ENCODE measurements at places on chromosomes 7 and 10.

DNA sequence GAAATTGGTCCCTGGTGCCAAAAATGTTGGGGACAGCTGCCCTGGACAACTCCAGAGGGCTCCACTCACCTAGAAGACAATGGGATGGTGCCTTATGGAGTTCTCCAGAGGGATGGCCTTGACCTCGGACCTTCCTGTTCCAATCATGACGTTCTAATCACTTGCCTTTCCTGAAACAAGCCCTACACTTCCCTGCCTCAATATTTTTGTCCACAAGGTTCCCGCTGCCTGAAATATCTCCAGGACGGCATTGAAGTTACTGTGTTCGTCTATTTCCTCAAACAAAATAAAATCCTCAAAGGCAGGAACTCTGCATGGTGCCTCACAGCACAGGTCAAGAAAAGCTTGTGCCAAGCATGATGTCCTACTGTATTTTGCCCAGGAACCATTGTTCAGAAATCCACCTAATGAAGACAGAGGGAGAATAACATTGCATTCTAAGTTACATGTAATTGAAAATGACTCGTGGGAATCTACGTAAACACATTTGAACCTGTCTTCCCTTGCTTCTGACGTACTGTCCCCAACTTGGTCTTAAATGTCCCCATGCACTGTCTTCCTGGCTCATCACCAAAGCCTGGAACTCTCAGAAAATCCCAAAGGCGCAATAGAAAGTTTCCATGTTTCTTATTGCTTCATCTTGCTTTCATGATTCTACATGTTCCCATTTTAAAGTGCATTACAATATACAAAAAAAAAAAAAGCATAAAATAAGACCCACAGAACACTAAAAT lies 342.3 kb upstream of the NRP1 start:
- no peak for DNase-seq

- DNase-seq, result no peak
These were observed 405 bp upstream of the ENTPD1 start for GRCh38 chr10:95755511-95756004.

- DNase-seq, result no peak
These were observed 21.9 kb upstream of the GATAD1 start for GRCh38 chr7:92425311-92425947.

- no peak for DNase-seq
These were observed 251.1 kb upstream of the LRRN3 start for GRCh38 chr7:110839866-110840265.

- DNase-seq, result no peak
These were observed 40.3 kb upstream of the EFCAB10 start for GRCh38 chr7:105621617-105622016.

GRCh38 chr7:29609162-29610037 lies 45.8 kb downstream of the PRR15 start:
- DNase-seq, result no peak

DNA sequence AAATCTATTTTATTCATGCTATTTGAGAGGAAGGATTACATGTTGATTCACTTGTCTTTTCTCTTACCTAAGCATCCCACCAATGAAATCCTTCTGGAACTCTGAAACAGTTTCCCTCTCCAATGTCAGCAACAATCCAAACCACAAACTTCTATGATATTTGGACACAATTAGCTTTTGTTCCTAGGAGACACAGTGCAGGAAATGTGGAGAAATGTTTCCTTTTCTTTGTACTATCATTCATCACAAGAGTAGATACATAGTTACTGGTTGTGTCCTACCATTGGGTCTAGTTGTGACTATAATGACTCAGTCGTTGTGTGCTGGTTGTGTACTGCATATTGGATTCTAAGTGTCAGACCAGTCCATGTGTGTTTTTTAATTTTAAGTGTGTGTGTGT lies 156.8 kb upstream of the MAGI2 start:
- DNase-seq, result no peak

- no peak for DNase-seq
These were observed 393.8 kb upstream of the PRKCQ start for GRCh38 chr10:6973899-6974298.

- no peak for DNase-seq
These were observed 91.2 kb downstream of the FAM13C start for GRCh38 chr10:59271160-59271559.

DNA sequence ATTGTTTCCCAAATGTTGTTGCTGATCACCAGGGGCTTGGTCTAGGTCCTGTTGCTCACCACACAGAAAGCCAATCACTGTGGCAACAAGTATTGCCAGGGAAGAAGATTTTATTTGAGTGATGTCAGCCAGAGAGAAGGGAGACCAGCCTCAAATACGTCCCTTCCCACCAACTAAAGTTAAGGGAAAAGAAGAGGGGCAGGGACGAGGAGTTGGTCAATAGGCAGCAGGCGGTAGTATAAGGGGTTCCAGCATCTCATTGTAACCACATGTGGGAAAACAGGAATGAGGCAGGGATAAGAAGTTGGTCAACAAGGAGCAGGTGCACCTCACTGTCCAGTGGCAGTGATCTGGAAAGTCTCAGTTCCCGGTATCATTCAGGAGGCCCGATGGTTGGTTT lies 138.9 kb upstream of the KCNMA1 start:
- DNase-seq, result no peak

DNA sequence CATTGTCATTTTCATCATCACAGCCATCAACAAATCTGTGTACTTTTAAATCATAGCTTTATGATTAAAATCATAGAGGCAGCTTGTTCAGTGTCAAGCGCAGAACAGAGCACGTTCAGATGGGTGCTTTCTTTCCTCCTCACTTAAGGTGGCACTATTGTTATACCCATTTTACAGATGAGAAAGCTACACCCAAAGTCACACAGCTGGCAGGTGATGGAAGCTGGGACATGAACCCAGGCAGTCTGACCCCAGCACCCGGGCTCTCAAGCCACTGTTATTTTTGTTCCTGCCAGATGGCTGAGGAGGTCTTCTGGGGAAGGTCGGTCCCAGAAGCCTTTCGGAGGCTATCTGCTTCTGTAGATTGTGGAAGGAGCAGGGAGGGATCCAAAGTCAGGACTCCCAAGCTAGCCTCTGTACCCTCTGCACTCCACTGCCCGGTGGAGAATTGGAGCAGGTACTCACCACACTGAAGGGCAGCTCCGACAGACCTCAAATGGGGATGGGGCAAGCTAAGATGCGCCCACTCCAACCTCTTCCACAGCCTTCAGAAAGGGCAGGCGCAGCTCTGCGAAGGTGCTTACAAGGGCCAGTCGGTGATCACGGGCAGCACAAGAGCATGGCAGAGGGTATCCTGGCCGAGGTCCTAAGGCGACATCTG lies 610 bp downstream of the AVPI1 start:
- DNase-seq, result peak; percentile 21

DNA sequence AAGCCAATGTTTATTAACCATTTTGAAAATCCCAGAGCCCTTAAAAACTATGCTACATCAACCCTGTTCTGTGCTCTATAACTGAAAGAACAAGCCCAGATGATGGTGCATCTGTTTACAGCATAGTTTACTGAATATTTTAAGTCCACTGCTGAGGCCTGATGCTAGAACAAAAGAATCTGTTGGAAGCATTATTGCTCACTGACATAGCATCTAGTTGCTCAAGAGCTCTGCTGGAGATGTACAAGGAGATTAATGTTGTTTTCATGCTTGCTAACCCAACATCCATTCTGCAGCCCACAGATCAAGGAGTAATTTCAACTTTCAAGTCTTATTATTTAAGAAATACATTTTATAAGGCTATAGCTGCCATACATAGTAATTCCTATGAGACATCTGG lies 181.3 kb upstream of the FEZF1 start:
- no peak for DNase-seq

DNA sequence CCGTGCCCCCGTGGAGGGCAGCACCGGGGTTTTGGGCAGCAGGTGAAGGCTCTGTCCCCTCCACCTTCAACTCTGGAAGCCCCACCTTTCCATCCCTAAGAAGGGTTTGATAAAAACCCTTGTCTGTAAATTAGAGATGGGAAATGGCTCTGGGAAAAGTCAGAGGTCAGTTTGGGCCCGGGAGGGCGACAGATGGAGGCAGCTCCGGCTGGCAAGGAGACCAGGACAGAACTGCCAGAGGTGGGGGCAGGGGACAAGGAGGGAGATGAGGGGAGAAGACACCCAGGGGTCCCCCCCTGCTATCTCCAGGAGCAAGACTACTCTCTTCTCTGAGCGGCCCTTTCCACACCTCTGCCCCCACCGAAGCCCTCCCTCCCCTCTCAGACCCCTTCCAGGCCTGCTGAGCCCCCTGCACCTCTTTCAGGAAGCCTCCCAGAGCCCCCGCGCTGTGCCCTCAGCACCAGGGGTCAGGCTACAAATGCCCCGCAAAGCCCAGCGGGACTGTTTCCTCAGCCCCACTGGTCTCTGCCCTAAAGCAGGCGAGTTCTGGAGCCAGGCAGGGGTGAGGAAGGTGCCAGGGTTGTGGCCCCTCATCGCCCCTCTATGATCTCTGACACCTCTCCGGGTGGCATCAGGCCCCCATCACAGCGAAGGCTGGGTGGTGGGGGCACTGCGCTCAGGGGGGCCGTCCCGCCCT lies 980 bp upstream of the SH2B2 start:
- no peak for DNase-seq

DNA sequence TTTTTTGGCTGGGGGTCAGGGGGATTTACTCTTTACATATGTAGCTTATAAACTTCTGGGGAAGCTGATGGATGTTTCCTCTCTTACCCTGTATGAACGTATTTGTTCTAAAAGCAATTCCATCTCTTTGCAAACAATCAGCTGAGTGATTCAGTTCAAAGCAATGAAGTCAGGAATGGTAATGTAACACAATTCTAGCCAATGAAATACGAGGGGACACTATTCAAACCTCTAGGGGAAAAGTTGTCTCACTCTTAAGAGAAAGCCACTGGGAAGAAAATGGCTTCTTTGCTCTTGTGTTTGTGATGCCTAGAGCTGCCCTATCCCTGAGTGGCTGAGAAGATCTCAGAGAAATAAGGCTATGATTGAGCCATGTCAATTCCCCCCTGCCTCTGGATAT lies 134.8 kb upstream of the SEMA3C start:
- DNase-seq, result no peak

DNA sequence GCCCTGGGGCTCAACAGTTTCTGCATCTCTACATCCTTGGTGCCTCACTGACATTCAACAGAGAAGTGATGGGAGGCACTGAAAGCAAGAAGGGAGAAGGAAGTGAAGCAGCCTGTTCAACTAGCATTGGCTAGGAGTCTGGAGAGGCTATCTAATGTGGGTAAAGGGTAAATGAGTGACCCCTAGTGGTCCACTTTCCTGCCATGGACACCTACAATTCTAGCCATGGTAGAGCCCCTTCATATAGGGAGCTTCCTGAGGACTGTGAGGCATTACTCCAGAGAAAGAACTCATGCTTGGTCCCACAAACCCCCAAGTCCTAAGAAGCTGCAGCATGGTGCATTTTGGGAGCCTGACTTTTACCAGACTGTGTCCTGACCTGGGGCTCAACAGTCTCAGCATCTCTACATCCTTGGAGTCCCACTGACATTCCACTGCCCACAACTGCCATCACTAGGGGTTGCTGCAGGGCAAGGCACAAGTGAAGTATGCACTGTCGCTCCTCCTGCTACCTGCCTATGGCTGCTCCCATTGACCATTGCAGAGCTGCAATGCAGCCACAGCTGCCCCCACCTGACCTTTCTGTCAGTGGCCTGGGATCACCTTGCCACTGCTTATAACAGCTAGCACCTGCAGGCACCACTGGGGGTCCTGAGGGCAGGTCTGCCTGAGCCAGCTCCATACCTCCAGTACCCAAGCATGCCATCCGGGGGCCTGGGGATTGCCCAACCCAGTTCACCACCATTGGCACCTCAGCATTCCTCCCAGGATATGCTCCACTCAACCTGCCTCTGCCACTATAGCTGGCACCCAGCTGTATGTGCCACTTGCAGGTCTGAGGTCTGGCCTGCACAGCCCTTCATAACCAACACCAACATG lies 44.1 kb upstream of the CDK6 start:
- DNase-seq, result no peak

DNA sequence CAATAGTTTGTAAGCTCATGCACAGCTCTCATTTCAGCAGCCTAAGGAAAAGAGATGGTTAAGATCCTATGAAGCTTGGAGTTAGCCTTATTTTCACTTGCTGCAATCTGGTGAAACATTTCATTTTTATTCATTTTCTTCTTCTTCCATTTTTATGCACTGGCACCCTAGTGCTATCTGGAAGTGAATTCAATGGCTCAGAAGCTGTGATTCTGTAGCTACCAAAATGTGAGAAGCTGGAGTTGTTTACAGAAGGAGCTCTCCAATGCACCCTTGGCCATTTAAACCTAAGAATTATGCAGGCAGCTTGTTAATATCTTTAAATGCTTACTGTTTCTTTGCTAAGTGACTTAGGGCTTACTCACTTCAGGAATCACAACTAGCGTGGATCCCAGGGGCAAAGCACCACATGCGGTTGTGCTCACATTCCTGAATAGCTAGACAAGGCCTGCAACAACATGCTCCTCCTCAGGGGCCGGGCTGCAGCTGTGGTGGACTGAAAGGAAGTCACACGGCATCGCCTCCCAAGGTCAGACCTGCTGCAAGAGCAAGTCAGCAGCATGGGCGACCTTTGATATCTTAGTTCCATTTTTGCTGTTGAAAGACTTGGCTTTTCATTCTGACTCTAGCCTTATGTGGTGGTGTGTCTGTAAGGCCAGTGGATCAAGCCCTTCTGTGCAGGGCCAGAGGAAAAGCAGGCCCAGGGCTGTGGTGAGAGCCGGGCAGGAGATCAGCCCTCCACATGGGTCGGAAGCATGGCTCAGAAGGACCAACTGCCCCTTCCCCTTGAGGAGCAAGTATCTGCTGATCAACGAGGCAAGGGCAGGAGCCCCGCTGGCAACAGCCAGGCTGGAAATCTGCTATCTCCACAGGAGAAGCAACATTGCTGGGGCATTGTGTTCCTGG lies 91.9 kb upstream of the MBL2 start:
- DNase-seq, result no peak

- no peak for DNase-seq
These were observed 21.5 kb upstream of the NAMPT start for GRCh38 chr7:106306256-106306655.

- no peak for DNase-seq
These were observed 93.4 kb downstream of the SEMA3C start for GRCh38 chr7:80825499-80825898.

- no peak for DNase-seq
These were observed 10.4 kb downstream of the TNS3 start for GRCh38 chr7:47571331-47572093.

- DNase-seq, result no peak
These were observed 10.6 kb downstream of the CCNJ start for GRCh38 chr10:96053985-96054384.

DNA sequence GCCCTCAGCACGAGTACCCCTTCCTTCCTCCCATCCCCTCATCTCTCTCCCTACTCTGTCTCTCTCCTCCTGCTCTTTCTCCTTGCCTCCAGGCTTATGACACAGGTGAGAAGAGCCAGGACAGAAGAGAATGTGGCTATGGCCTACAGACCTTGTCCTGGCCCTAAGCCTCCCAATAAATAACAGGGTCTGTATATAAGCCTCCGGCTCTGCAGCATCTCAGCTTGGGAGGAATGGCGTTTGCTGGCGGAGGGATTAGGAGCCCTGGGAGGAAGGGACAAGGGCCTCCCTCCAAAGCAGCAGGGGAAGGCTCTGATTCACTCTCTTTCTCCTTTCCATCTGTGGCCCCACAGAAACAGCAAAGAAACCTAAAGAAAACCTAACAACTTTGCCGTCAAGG lies 45.8 kb downstream of the COL13A1 start:
- DNase-seq, result no peak

Data from stimulated activated naive CD4-positive, alpha-beta T cell treated with Interleukin-2 at 50 U/mL for 16 hours (primary cell).